ENCODE measurements at places on chromosomes 4 and X.

GRCh38 chr4:119939071-119939995 lies 127.3 kb downstream of the MAD2L1 start:
- DNase-seq: no peak

DNA sequence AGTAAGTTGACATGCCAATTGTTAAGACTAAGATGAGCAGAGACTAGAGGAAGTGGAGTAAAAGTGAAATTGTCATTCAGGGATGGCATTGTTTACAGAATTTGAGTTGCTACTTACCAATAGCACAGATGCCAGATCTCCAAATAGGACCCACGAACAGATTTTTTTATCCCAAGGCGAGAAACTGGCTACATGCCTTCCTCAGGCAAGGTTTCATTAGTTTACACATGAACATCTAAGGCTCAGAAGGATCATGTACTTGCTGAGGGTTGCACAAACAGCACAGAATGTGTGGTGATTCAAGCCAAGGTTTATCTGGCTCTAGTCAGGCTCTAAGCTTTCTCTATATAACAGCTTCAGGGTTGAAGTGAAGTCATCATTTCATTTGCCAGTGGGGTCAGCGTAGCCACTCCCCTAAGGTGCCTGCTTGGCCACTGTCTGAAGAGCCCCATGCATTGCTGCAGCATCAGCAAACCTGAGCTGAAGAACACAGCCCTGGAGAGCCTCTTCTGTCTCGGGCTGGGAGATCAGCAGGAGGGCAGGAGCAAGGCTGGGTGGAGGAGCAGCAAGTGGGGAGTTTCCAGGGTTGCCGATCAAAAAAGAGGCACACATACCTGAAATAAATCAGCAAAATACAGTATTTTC lies 193.0 kb upstream of the LCORL start:
- DNase-seq: peak; percentile 7

GRCh38 chr4:105765690-105766407 lies 57.3 kb downstream of the GSTCD start:
- peak; percentile 50 for DNase-seq

DNA sequence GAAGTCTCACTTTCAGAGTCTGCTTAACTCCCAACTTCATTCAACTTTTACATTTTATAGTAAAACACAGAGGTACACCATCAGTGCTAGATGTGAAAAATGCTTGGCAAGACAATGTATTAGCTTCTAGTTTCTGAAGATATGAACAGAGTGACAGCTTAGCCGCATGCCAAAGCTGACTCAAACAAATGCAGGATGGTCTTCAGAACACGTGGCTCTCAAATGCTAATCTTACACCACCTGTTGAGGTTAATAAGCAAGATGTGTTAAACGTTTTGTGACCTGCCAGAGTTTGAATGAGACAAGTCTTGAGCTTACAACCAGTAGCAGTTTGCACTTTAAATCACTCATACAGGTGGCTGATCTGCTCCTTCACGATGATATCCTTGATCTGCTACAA lies 18.9 kb upstream of the GPM6B start:
- DNase-seq: peak; percentile 38

DNA sequence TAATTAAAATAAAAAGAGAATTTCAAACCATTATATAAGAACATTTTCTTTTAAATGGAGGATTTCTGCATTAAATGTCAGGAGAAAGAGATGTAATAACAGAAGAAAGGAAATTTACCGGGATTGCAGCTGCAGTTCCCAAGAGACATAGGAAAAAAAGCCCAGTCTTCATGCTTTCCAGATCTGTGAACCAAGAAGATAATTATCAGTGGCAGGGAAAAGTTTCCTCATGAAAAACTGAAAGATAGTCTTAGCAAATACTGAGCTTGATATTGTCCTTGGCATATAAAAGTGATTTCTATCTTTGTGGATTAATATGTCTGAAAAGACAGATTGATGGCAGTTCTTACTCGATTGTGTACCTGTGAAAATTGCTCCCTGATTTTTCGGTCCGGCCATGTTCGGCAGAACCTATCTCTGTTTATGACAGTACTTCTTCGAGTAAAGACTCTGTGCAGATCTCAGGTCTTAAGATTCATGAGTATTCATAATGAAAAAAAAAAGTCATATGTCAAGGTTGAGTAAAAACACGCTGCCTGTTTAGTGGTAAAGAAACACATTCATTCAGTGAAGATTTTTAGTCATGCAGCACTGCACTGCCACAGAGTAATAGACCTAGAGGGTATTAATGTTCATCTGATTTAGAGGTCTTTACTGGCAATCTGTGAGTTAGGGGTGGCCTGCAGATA lies 29.6 kb downstream of the SPARCL1 start:
- no peak for DNase-seq

- DNase-seq: no peak
Observed at GRCh38 chr4:77849278-77849965, 13.2 kb upstream of the MRPL1 start.

DNA sequence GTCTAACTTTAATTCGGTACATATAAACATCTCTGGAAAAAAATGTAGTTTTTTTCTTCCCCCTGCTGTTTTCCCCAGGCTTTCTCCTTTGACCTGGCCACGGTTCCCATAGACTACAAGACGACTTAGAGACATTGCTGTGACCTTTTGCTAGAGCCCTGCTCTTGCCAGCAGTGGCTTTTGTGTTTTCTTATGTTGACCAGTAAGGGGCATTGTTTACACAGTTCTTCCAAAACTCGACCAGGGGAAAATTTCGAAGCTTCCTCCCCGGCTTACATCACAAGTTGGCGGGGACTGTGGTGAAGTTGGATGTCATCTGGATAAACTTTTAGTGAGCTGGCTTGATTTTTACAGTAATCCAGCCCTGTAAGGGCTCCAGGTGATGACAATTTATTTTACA lies 9.3 kb downstream of the CCDC160 start:
- no peak for DNase-seq

DNA sequence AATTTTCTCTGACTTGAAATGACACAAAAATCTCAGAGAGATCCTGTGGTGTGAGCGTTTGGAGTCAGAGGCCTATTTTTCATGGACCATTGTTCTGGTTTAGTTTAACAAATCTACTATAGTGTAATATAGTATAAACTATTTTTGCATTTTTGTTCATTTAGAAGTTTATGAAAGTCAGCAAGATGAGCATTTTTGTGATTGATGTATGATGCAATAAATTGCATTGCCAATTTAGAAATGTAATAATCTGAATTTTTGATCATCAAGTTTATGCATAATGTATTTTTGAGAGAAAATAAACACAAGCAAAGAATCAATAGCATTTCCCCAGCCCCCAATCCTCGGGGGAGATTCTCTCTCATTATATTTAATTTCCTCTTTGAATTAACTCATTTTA lies 519.5 kb upstream of the FTHL17 start:
- DNase-seq: no peak

DNA sequence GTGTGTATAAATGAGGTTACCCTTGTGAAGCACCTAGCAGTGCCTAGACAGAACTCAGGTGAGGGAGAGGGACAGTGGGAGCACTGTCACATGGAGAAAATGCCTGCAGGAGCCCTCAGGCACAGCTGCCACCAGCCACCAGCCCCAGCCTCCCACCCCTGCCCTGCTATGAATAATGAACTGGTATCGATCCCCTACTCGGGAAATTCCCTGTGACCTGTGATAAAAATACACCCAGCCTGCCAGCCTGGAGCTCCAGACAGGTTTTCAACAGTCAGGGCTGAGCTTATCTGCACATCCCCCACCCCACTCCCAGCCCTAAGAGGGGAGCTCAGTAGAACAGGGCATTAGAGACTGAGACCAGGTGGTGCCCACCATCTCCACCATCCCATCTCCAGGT lies 159.6 kb upstream of the PJA1 start:
- DNase-seq: peak; percentile 45

DNA sequence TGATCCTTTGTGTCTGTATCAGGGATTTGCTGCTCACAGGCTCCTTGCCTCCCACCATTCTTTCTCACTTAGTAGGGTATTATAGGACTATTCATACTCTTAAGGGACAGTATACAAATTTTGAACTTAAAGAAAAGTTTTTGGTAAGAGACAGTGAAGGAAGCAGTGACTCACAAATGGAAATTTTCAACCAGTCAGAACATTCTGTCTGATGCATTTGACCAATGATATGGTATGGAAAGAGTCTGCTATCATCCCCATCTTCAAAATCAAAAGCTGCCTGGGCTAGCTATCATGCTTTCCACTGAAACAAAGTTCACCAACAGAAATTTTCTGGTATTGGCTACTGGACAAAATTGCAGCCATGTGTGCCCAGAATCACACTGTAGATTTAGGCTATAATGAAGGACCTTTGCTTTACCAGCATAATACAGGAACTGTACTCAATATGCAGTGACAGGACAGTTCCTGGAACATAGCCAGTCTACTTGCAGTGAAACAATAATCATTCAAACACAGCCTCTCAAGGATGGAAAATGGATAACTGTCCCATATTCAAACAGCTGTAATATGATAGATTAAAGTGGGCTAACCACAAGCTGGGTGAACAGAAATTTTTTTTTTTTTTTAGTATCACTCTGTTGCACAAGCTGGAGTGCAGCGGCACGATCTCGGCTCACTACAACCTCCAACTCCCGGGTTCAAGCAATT lies 109.0 kb upstream of the ACSL4 start:
- no peak for DNase-seq

GRCh38 chr4:8136529-8136928 lies 22.1 kb downstream of the ABLIM2 start:
- DNase-seq: no peak

- no peak for DNase-seq
Observed at GRCh38 chr4:144411700-144412099, 234.3 kb upstream of the HHIP start.

- no peak for DNase-seq
Observed at GRCh38 chr4:55439023-55439422, 43.3 kb downstream of the TMEM165 start.

DNA sequence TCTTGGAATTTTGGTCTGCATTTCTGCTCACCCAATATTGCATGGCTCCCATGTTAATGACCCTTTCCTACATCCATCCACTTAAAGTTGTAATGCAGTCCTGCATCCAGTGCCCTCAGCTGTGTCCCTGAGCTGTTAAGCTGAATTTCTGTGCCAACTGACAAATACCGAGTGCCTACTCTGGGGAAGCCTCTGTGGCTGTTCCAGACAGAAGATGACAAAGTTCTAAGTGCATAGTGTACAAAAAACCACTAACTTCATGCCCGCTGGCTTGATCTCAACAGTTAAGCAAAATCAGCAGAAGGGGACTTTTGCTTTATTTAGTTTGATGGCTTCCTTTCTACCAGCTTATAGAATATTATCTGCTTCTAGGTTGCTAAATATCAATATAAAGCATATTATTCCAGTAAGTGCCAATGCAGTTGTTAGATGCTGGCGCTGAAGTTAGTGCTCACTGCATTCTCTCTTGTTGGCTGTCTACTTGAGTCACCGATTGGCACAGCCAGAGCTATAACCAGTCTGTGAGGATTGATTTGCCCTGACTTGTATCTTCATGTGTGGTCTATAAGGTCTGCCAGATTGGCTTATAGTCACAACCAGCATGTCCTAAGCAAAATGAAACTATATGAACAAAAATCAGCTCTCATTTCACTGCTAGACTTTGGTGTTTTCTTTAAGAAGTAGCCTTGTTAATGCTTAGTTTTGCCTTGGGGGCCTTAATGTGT lies 98.9 kb downstream of the KLHL8 start:
- DNase-seq: no peak

GRCh38 chrX:67346667-67347066 lies 197.2 kb upstream of the AR start:
- no peak for DNase-seq

GRCh38 chrX:137031517-137032340 lies 2.1 kb downstream of the GPR101 start:
- DNase-seq: peak; percentile 75

GRCh38 chr4:5465956-5466355 lies 242.4 kb downstream of the EVC2 start:
- no peak for DNase-seq

DNA sequence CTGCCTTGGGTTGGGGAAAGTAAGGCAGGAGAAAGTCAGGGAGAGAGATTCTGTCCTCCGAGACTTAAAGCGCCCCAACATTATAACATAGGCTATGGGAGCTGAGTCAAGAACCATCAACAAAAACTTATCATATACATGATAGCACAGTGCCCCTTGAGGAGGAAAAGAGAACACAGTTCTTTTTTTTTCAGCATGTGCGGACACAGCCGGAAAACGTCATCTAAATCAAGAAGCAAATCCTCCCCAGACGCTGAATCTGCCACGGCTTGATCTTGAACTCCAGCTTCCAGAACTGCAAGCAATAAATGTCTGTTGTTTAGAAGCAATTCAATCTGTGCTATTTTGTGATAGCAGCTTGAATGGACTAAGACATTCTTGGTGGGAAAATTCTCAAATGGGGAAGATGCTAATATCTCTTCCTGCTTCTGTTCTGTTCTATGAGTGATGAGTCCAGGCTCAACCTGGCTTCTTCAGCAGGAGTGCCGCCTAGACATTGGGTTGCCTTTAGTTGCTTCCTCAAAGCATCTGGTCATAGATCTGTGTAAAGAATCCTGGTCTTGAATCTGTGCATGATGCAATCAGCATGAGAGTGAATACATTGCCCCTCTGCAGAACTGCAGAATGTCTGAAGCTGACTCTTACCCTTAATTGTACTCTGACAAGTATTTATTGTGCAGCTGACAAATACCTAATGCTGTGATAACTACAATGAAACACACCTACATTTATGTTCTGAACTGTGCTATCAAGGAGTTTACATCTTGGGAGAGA lies 549.8 kb upstream of the PRKX start:
- peak; percentile 81 for DNase-seq

GRCh38 chrX:101071582-101071981 lies 7.1 kb upstream of the TMEM35A start:
- no peak for DNase-seq

DNA sequence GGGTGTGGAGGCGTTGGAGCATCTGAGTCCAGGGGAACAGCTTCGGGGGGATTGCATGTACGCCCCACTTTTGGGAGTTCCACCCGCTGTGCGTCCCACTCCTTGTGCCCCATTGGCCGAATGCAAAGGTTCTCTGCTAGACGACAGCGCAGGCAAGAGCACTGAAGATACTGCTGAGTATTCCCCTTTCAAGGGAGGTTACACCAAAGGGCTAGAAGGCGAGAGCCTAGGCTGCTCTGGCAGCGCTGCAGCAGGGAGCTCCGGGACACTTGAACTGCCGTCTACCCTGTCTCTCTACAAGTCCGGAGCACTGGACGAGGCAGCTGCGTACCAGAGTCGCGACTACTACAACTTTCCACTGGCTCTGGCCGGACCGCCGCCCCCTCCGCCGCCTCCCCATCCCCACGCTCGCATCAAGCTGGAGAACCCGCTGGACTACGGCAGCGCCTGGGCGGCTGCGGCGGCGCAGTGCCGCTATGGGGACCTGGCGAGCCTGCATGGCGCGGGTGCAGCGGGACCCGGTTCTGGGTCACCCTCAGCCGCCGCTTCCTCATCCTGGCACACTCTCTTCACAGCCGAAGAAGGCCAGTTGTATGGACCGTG lies 2.2 kb downstream of the AR start:
- DNase-seq: no peak

DNA sequence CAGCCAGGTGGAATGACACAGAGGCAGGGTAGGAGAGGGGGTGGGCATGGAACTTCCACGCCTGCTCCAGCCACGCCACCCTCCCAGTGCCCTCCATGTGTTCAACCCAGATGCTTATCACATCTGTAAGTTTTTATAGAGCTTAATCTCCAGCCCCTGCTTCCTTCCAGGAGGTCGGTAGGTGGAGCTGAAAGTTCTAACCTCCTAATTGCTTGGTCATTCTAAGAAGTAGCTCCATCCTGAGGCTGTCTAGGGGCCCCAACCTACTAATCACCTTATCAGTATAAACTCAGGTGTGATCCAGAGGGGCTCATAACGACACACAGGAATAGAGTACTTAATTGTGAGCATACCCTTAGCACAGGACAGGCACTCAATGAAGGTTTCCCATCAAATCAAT lies 18.3 kb downstream of the QDPR start:
- DNase-seq: no peak

Data from NCI-H69 (cell line).